AML-193 (cell line): ENCODE measurements at places on chromosomes 3 and 15.
A peak's percentile ranks its signal among the peaks of the same experiment; 100 is the strongest.

GRCh38 chr15:51322621-51323296 is 15.6 kb downstream of the CYP19A1 start:
- DNase-seq: peak; percentile 57

DNA sequence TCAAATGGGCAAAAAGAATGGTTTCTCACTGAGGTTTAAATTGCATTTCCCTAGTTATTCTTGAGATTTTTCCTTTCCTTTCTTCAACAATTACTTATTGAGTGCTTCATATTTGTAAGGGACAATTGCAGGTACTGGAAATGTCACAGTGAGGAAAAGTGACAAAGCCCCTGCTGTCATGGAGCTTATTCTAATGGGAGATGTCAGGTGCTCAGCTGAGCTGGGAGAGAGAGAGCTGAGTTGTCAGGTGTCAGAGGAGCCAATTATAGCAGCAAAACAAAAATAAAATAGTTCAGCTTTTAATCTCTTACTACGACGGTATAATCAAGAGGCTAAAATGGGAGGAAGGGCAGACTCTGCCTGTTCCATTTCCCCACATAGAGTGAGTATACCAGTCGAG is 42.0 kb downstream of the CD86 start:
- DNase-seq: no peak

- DNase-seq: peak; percentile 21
Measured at GRCh38 chr3:40299130-40299720, 10.3 kb upstream of the EIF1B start.

DNA sequence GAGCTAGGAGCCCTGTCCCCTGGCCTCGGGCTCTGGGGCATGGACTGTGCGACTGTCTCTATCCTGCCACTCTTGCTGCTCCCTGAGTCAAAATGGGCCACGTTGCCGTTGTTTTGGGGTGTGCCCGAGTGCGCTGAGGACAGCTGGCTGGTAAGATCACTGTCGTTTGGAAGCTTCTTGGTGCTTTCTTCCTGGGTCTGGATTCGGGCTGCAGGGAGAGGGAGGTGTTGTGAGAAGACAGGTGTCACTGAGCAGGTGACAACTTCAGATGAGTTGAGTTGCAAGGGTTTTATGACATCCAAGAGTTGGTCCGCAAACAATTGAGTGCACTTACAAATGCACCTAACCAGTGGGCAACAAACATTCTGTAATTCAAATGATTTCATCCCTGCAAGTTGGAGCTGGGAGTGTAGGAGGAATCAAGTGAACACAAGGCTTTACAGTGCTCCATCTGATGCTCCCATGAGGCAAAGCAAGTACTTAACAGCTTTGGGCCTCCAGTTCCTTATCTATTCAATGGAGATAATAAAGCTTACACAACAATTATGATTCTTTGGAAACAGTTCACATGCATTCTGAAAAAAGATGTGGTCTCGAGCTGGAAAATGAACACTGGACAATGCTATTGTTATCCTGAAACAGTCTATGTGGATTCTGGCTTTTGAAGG is 11.0 kb upstream of the STARD5 start:
- no peak for DNase-seq

DNA sequence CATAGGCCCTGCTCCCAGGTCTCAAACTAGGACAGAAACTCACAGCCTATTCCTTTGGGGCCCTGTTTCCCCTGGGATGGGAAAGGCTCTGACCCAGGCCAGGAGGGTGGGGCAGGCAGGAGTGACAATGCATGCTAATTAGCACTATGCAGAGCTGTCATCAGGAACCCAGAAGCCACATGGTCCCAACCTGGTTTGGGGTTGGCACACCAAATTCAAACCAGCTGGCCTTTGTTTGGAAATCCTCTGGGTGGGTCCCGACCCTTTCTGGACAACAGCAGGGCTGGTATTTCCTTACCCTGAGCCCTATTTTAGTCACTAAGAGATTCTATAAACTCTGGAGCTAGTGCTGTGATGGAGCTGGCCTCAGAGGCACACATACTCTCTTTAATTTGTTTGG is 166.2 kb downstream of the LRTM1 start:
- no peak for DNase-seq

DNA sequence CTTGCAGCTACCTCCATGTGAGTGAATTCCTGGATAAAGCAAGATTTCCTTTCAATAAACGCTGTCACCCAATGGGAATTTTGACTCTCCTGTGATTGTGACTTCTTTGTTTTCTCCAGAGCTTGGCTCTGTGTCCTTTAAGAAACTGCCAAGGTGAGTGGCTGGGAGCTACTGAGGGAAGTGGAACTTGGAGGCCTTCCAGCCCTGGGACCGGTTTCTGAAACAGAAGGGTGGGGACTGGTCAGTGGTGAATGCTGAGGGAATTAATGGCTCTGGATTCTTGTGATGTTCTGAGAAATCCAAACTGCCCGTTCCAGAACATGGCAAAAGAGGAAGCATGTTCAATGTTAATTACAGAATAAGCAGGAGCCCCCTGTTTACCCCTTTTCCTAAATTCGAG is 41.1 kb upstream of the MYZAP start:
- no peak for DNase-seq

- no peak for DNase-seq
Measured at GRCh38 chr3:27723001-27723445, 900 bp upstream of the EOMES start.

DNA sequence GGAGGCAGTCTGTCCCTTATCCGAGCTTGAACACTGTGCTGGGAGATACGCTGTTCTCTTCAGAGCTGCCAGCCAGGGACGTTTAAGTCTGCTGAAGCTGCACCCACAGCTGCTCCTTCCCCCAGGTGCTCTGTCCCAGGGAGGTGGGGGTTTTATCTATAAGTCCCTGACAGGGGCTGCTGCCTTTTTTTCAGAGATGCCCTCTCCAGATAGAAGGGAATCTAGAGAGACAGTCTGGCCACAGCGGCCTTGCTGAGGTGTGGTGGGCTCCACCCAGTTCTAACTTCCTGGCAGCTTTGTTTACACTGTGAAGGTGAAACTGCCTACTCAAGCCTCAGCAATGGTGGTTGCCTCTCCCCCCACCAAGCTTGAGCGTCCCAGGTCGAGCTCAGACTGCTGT is 319.9 kb upstream of the GRM7 start:
- no peak for DNase-seq

DNA sequence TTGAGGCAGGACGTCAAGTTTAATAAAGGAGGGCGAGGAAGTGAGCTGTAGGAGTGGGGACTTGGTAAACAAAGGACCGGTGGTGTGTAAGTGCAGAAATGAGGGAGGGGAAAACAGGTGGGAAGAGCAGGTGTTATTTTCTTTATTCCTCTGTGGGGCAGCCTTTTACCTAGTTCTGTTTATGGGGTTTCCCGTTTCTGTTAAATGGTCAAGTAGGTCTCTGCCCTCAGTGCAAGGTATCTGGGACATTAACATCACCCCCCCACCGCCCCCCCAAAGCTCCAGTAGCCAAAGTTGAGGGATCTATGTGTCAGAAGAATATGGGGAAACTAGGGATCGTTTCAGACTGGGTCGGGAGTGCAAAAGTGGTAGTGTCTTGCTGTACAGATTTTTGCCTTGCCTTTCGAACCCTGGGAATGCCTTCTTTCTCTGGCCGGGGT is 893 bp downstream of the MGA start:
- DNase-seq: peak; percentile 35

- no peak for DNase-seq
Measured at GRCh38 chr3:51245867-51246266, 139.2 kb upstream of the MANF start.

DNA sequence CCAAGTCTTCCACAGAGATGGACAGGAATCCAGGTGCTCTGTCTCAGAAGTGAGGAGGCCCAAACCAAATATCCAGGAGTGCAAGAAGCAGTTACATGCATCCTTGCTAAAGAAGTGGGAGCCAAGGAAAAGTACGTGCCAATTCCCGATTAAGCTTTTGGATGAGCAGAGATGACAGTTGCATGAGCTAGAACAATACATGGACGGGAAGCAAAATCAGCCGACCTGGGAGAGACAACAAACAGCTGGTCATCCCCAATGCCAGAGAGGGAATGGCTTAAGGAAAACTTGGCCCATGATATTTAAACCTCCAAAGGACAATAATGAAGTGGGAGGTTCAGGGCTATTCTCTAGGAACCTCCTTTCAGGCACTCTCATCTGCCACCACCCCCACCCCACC is 86.0 kb upstream of the ABHD17C start:
- no peak for DNase-seq

GRCh38 chr3:55792009-55792408 is 304.9 kb upstream of the WNT5A start:
- no peak for DNase-seq

DNA sequence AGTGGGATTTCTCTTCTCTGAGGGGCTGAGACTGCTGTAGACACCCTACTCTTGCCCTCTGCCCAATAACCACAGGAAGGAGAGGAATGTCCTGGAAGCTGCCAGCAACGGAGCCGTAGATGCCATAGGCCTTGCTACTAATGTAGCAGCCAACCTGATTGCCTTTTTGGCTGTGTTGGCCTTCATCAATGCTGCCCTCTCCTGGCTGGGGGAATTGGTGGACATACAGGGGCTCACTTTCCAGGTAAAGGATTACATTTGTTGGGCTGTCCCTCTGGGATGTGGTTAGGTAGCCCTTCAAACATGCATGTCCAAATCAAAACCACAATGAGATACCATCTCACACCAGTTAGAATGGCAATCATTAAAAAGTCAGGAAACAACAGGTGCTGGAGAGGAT is 16.1 kb downstream of the SLC28A2 start:
- no peak for DNase-seq

DNA sequence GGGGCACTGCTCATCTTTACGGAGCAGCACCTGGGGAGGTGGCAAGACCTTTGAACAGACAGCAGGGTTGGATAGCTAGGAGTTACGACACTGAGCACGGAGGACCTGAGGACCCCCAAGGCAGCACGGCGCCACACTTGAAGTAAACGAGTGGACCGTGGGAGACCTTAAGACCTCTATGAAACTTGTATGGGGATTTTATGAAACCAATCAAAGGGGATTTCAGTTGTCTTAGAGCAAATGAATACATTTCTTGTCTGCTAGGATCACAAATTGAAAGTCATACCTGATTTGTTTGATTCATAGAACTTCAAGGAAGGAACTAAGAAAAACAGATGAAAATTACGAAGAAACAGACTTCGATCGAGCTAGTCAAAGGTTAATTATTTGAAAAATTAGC is 281.2 kb downstream of the MECOM start:
- DNase-seq: no peak

- DNase-seq: no peak
Measured at GRCh38 chr3:68121287-68121686, 466.9 kb upstream of the SUCLG2 start.

- no peak for DNase-seq
Measured at GRCh38 chr15:100681335-100681746, 79.0 kb downstream of the ASB7 start.

- no peak for DNase-seq
Measured at GRCh38 chr15:41936649-41937567, 35.4 kb downstream of the EHD4 start.

- no peak for DNase-seq
Measured at GRCh38 chr3:20924646-20925385, 738.8 kb upstream of the SGO1 start.

- DNase-seq: no peak
Measured at GRCh38 chr15:40309344-40309862, 1.7 kb upstream of the PLCB2 start.

- no peak for DNase-seq
Measured at GRCh38 chr3:16189201-16189600, 14.7 kb downstream of the GALNT15 start.

DNA sequence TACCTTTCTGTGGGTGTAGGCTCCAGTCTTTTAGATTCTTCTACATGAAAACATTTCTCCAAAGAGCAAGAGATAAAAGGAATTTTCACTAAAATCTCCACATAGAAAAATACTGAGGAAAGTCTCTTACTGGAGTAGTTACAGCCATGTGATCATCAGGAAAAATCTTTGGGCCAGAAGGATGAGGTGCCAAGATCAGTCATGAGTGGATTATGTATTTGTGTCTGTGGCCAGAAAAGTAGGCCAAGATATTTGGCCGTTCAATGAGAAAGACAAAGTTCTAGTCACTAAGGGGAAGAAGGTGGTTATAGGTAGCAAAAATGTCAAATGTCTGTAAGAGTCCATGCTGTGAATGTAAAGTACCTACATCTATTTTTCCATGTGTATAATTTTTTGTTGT is 339.3 kb downstream of the NSUN3 start:
- no peak for DNase-seq

DNA sequence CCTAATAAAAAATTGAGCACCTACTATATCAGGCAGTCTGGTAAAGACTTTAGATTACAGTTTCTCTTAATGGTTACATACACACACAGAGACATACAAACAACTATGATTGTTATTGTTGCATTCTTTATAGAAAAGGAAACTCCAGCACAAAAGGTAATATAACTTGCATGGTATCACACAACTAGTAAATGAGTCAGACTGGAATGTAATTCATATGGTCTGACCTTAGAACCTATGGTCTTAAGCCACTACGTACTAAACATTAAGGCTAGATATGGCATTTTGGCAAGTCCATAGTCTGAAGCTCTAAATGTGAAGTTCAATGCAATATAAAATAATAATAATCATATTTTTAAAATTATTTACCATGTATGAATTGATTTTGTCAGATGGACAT is 380.6 kb downstream of the LSAMP start:
- no peak for DNase-seq

- no peak for DNase-seq
Measured at GRCh38 chr3:38834110-38834509, 18.1 kb upstream of the SCN10A start.

DNA sequence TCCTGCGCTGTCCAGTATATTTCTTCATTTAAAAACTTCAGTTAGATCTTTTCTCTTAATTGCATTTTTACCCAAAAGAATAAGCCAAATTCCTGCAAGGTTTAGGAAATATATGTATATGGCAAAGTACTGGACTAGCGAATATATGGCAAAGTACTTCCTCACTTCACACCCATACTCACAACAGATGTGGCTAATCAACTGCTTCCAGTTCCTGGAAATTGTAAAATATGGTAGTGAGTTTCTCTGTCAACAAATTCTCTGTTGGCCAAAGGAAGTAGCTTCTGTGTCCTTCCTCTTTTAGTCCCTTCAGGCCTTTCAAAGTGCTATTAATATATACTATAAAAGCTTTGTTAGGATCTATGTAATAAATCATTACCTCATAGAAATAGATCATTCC is 22.0 kb downstream of the GPR15 start:
- peak; percentile 97 for DNase-seq

DNA sequence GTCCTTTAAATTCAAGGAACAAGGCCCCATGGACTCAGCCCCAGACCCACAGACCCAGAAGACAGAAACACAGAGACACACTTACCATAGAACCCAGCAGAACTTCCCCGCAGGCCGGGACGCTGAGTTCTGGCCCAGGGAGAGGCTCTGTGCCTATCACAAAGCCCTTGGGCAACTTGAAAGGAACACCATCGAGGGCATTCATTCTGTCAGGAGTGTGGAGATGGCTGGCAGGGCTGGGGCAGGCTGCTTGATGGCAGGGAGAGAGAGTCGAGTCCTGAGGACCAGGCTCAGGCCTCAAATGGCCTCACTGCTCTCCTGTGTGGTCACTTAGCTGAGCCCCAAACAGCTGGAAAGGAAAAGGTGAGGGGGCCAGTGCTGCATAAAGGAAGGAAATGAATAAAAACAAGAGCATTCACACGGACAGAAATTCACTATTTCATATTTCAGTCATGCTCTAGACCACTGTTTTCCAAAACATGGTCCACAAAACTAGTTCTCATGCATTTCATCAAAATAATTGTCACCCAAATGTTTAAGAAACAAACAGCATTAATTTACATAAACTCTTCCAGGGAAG is 8.9 kb downstream of the UBAP1L start:
- DNase-seq: no peak
